SK-N-MC (cell line): ENCODE measurements at places on chromosomes 7 and 10.

DNA sequence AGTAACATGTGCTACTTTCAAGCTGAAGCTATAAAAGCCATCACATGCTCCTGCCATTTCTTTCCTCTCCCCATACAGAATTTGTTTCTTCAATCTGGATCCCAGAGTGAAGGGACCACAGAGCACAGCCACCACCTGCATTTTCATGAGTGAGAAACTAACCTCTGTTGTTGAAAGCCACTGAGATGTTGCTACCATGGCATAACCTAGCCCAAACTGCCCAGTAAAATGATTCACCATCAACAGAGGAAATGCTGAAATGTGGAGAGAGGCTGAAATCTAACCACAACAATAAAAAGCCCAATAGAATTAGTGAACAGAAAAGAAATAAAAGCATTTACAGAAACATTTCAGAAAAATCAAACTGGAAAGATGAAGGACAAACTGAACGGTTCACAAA is 125.2 kb downstream of the AMPH start:
- no peak for DNase-seq

DNA sequence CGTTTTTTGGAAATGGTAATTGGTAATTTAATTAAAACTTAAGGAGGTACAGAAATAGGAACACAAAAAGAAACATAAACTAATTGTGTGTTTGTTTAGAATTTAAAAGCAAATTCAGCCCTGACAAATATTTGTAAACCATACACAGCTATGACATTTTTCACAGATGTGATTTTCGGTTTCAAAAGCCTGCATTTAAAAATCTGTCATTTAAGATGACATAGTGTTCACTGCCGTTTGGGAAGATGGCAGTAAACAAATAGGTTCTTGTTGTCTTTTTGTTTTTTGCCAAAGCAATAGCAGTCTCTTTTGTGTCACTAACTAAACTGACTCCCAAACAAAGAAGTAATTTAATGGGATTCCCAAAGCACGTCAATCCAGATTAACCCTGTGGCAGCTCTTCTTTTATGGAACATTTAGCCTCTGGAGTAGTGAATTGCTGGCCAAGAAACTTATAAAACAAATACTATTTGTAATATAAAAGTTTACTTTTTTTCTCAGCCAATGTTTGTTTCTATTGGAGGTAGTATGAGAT is 697.6 kb downstream of the PHTF2 start:
- no peak for DNase-seq

- DNase-seq, result no peak
Observed at GRCh38 chr7:11228515-11228914, 254.8 kb downstream of the PHF14 start.

- no peak for DNase-seq
Observed at GRCh38 chr10:115968236-115968635, 304.8 kb downstream of the GFRA1 start.

GRCh38 chr7:117750612-117751563 is 122.4 kb downstream of the CTTNBP2 start:
- DNase-seq, result no peak

GRCh38 chr10:124943301-124944092 is 1.6 kb downstream of the ZRANB1 start:
- no peak for DNase-seq

DNA sequence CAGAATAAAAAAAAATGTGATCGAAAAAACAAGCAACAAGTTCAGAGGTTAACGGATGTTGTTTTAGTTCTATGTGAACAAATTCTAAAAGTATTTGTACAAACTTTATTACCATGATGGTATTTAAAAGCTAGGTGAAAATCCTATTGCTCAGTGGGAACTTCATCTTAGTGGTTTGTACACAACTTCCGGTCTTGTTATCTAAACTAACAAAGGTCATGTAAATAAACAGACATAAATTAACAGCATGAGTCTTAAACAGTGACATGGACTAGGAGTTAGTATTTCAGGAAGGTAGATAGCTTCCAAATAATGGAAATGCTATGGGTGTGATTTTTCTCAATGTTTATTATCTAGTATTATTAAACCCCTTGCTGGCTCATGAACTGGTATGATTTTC is 83.8 kb downstream of the SPAG6 start:
- no peak for DNase-seq

GRCh38 chr10:1502451-1502850 is 234.9 kb downstream of the ADARB2 start:
- DNase-seq, result no peak

DNA sequence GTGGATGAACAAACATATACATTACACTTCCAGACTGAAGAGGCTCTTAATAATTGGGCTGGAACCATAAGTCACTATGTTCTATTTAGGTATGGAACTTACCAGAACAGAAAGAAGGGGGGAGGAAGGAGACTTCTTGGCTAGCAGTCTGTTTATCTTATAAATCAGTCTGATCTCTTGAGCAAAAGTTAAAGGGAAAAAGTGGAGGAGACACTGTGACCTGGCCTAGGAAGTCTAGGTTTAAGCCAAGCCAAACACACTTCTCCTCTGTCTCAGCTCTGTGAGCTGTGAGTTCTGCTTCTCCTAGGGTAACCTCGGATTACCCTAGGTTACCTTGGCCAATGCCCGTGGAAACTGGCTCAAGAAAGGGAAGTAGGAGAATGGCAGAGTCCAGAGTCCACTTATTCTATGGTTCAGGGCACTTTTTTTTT is 95.2 kb downstream of the PFKFB3 start:
- DNase-seq, result no peak

DNA sequence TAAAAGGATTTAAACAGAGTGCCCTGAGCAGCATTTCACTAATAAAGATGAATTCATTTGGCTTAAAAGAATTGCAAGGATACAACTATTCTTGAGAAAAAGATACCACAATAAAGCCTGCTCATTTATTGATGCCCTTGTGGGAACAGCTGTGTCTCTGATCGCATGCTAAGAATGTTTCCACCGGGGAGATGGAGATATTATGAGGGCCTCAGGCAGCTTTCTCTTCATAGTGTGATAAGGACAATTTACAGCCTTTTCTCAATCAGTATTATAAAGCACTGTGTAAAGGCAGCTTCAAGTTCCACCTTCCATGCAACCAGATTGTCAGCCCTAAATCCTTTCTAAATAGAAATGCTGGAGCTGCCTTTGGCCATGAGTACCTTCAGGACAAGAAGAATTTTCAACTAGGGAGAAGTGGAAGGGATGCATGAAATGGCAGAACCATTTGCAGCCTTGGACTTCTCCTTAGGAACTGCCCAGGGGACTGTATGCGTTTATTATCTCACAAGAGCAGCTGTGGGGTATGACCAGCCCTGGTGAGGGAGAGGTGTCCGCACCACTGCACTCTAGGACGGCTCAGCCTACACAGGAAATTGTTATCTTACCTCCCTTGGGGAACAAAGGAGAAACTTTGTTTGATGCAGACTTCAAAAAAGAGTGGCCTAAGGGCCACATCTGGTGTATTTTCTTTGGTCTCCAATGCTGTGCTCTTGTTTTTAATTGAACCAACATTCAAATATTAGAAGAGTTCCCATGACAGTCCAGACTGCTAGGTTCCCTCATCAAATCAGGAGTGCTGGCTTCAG is 116.9 kb upstream of the PCGF5 start:
- no peak for DNase-seq

- DNase-seq, result no peak
Observed at GRCh38 chr7:75814407-75814947, 871 bp upstream of the CCL24 start.

GRCh38 chr10:10092581-10092980 is 925.1 kb upstream of the CELF2 start:
- DNase-seq, result no peak

DNA sequence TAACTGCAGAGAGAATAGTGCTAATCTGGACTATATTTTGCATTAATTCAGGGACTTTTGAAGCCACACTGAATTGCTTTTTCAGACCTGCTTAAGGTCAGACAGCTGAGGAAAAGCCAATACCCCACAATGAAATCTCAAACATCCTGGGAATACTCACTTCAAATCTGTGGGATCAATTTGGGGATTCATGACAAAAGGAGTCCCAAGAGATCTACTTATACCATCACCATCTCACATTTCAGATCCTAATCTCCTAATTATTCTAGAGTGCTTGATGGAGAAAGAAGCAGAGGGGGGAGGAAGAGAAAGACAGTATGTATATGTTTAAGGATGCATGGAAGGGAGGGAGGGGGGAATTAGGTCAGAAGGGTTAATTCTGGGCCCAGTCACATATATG is 202.2 kb downstream of the CACNA2D1 start:
- no peak for DNase-seq

GRCh38 chr7:106915873-106916272 is 50.8 kb downstream of the PIK3CG start:
- DNase-seq, result no peak
